ENCODE measurements at places on chromosomes 7 and 10.

GRCh38 chr7:101402081-101402779 lies 39.6 kb downstream of the COL26A1 start:
- DNase-seq, result no peak

DNA sequence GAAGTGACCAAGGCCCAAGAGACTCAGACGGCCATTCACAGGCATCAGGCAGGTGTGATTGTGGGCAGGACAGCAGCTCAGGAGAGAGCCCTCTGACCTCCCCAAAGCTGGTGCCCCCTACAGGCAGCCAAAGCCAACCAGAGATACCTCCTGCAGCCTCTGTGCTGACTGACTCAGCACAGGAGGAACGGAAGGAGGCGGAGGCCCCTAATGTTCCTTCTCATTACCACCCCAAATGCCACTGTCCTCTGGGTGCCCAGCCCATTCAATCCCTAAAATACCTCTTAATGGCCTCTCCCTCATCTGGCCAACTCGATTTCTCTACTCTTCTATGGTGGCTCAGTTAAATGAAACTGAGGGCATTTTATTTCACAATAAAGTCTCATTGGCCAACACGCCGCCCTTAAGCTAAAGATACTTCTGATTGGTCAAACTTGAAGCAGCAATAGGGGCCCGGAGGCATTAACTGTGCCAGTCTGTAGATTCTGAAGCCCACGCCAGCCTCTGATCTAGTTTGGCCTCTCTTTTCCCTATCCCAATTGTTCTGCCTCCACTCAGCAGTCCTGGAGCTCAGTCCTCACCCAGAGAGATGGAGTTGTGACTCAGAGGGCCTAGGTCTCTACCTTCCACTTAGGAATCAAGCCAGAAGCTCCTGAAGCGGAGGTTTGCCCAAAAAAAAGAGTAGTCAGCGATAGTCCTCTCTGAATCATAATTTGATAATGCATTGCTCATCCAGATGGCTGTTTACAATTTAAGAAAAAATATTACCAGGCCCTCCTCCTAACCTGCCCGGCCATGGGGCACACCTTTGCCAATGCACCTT lies 1.2 kb downstream of the CYREN start:
- peak; percentile 25 for DNase-seq

GRCh38 chr7:151869455-151869854 lies 7.5 kb downstream of the PRKAG2 start:
- no peak for DNase-seq

- no peak for DNase-seq
Measured at GRCh38 chr10:81957976-81958375, 83.0 kb downstream of the NRG3 start.

- DNase-seq, result no peak
Measured at GRCh38 chr7:35748371-35748770, 52.5 kb upstream of the SEPTIN7 start.

DNA sequence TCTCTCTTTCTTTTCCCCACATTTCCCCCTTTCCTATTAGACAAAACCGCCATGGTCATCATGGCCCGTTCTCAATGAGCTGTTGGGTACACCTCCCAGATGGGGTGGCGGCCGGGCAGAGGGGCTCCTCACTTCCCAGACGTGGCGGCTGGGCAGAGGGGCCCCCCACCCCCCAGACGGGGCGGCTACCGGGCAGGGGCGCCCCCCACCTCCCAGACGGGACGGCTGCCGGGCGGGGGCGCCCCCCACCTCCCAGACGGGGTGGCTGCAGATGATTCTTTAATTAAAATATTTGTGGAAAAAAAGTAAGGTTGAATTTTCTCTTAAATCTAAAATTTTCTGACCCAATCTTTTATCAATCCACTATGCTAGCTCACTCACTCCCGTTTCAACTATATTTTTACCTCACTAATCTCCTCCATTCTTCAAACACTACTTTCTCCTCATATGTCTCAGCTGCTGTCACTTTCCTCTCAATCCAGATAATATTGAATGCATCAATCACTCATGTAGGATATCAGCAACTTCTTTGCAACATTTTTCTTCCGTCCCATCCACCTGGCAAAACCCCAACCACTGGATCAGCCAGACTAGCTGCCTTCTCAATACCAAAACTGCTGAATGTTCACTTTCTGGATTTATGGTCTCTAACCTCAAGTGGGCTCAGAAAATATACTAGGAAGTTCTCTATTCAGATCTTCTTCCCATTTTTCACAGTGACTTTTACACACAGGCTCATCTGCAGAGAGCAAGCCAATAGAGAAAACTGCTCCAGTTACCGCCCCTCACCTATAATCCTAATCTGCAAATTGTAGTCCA lies 81.1 kb upstream of the TRIM24 start:
- DNase-seq, result no peak

DNA sequence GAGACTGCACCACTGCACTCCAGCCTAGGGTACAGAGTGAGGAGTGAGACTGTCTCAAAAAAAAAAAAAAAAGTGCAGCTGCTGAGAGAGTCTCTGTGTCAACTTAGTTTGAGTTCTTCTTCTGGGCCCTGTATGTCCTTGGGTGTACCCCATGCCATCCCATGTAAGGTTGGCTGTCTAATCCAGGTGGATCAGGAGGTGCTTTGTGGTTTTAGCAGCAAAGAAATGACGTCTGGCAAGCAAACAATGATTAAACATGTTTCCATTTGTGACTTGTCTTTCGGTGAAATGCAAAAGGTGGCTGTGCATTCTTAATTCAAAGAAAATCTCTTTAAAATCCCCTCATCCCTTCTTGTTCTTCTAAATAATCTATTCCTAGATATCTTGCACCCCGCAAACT lies 255.9 kb downstream of the ANKRD30A start:
- no peak for DNase-seq

DNA sequence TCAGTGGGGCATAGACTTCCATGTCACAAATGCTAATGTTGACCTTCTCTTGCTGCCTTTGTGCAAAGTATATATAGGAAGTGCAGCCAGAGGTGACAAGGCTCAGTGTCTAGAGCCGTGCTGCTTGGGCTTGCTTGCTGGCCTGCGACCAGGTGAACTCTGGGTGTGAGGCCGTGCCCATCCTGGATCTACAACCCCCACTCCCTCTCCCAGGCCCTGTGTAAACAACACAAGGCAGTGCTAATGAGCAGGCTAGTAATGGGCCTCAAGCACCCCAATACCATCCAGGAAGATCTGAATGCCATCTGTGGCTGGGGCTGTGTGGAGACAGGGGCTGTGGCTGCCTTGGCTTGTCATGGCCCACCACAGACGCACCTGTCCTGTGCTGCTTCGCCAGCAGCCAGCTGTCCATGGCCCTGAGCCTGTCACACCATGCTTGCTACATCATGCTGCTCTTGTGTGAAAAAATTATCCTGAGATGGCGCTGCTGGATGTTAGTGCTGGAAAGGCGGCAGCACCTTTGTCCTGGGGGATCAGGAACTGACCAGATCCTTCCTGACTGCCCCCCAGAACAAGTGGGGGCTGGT lies 107.6 kb upstream of the ZNF92 start:
- no peak for DNase-seq

DNA sequence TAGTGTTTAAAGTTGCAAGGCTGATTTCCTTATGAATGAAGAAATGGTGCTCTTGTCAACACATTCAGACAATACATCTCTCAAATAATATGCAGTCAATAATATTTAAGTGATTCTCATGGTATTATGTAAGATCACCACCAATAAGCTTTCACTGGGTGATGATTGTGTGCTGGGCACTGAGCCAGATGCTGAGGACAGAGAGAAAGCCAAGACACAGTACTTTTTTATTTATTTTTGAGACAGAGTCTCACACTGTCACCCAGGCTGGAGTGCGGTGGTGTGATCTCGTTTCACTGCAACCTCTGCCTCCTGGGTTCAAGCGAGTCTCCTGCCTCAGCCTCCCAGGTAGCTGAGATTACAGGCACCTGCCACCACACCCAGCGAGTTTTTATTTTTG lies 130.6 kb upstream of the LSM8 start:
- no peak for DNase-seq

DNA sequence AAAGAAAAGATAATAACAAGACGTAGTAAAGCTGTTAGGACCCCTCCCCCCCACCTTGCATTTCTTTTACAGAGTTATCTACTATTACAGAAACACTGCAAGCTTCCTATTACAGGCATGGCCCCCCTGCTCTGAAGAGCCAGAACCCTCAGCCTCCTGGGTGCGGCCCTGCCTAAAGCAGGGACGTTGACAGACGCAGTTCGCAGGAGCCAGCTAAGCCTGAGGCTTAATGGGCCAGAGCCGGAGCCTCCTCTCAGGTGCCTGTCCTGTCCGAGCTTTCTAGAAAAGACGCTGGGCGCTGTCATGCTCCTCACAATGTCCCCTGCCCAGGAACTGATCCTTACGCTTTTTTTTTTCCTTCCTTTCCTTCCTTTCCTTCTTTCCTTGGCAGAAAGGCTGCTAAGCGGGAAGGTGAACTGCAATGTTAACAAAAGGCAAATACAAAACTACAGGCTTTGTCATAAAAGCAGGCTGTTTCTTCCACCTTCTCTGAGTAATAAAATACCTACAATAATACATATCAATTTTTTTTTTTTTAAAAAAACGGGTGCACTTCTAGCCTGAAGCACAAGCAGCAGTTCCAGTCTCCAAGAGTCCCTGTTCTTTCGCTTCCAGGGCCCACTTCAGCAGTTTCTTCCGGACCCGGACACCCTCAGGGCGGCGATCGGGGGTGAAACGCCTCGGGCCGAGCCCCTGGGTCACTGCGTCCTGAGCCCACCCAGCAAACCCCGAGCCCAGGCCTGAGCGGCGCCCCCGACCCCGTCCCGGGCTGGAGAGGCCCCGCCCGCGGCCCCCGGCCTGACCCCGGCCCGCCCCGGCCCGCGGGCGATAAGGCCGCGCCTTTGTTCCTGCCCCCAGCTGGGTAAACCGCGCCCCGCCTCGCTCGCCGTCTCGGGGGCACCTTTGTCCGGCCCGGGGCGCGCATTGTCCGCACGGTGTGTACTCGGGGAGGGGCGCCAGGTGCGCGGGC lies 11.2 kb downstream of the MNX1 start:
- DNase-seq, result no peak

DNA sequence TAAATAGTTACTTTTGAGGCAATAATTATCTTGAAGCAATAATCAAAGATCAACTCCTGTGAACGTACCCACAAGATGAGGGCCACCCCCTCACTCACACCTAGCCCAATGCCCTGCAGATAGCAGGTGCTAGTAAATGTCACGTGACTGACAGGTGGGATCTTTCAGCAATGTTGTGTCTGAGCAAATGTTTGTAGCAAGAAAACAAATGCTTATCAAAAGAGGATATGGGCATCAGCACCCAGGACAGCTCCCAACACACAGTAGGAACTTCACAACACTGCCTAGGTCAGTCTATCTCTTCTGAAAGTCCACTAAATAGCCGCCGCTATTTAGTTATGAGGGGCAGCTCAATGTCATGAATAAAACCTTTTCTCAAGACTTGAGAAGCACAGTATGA lies 120.8 kb upstream of the PDLIM1 start:
- DNase-seq, result no peak

- DNase-seq, result no peak
Measured at GRCh38 chr10:113292086-113292485, 260.8 kb upstream of the HABP2 start.

All from effector memory CD4-positive, alpha-beta T cell (primary cell).